ENCODE measurements at places on chromosomes 2 and 18.

- DNase-seq, result no peak
These were observed 59.1 kb downstream of the ARL4C start for GRCh38 chr2:234437642-234438304.

GRCh38 chr2:3778851-3779495 lies 75.6 kb downstream of the DCDC2C start:
- DNase-seq, result no peak

DNA sequence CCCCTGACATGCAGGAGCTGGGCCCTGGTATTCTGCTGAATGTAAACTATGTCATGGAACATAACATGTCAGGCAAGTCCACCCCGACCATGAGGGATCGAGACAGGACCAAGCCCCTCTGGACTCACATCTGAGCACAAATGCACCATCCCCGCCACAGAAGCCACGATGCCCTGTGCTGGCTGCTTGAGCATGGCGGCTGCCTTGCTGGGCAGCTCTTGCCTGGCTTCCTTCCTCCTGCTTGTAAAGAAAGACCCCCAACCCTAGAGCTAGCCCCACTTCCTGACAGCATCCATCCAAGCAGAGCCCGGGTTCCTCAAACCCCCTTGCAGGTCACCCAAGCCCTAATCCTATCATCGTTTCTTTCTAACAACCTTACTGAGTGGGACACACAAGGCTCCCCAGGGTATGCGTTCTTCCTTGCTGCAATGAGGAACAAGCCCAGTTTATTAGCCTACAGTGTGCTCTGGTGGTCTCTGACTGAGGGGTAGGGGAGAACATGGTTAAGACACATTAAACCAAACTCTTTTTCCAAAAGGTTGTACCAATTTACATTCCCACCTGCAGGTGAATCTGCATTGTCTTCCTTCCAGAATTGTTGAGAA lies 26.6 kb downstream of the PTPN18 start:
- DNase-seq, result peak; percentile 44

DNA sequence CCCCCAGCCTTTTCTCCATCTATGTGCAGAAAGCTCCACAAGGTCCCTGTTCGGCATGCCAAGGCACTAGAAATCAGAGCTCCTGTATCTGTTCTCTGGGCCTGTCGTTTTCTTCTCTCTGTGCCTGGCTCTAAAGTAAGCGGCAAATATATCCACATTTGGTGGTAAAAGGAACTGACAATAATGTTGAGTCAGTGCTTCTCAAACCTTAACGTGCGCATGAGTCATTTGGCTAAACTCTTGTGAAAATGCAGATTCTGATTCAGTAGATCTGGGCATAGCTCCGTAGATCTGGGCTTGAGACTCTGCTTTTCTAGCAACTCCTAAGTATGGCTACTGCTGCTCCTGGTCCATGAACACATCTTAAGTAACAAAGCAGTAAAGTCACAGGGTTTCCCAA lies 16.5 kb upstream of the ACSL3 start:
- no peak for DNase-seq

DNA sequence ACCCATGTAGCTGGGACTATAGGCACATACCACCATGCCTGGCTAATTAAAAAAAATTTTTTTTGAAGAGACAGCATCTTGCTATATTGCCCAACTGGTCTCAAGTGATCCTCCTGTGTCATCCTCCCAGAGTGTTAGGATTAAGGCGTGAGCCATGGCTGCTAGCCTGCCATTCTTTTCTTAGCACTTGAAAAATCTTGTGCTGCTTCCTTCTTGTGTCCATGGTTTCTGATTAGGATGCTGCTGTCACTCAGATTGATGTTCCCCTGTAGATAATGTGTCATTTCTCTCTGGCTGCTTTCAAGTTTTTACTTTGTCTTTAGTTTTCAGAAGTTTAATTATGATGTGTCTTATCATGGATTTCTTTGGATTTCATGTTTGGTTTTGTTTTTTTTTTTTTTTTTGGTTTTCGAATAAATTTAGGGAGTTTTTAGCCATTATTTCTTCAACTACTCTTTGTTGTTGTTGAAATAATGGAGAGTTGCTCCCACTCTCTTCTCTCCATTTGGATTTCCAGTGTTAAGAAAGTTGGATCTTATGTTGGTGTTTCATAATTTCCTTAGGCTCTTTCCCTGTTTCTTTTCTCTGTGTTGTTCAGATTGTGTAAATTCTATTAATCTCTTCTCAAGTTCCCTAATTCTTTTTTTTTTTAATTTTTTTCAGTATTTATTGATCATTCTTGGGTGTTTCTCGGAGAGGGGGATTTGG lies 2.5 kb downstream of the ATP9B start:
- DNase-seq, result no peak

DNA sequence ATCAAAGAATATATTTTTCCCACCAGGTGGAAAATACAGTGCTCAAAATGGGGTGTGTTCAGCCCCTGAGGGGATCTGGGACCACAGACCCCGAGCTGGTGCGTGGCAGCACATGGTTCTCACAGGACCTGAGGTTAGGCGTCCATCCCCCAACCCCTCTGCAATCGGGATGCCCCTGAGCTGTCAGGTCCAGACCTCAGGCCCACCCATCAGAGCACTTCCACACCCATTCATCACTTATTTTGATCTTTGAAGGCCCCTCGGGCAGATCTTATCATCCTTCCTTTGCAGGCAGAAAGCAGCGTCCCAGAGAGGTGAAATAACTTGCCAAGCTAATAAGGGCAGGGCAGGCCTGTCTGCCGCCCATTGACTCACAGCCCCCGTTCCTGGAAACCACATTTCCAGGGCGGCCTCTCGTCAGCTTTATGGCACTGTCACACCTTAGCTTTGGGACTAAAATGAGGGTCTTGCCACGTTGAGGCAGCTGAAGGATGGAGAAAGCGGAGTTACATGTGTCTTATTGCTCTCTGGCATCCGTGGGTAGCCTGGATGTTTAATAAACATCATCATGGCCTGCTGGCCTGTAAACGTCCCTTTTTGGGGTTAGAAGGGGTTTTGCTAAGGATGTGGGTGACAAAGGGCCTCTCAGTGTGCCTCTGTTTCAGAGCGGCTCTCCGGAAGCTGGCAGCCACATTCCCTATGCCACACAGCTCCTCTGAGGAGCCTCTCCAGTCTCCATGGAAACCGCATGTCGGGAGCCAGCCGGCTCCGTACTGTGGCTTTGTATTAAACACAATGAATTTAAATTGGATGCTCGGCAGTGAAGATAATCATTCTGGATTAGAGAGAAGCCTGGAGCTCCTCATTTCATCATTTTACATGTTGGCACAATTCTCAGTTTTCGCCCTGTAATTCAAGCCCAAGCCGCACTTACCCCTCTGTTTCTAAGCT lies 58.3 kb upstream of the MAPRE3 start:
- DNase-seq, result no peak

DNA sequence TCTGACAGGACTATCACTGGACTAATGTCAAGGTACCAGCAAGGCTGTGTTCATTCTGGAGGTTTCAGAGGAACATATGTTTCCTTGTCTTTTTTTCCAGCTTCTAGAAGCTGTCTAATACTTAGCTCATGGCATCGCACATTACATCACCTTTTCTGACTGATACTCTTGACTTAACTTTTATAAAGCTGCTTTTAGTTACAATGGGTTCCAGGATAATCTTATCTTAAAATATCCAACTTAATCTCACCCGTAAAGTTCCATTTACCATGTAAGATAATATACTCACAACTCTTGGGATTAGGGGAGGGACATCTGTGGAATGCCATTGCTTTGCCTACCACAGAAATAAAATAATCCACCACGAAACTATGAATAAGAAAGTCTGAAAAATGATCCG lies 394.2 kb downstream of the CDH19 start:
- no peak for DNase-seq

- DNase-seq, result no peak
These were observed 43.4 kb downstream of the STK39 start for GRCh38 chr2:168203762-168204693.

DNA sequence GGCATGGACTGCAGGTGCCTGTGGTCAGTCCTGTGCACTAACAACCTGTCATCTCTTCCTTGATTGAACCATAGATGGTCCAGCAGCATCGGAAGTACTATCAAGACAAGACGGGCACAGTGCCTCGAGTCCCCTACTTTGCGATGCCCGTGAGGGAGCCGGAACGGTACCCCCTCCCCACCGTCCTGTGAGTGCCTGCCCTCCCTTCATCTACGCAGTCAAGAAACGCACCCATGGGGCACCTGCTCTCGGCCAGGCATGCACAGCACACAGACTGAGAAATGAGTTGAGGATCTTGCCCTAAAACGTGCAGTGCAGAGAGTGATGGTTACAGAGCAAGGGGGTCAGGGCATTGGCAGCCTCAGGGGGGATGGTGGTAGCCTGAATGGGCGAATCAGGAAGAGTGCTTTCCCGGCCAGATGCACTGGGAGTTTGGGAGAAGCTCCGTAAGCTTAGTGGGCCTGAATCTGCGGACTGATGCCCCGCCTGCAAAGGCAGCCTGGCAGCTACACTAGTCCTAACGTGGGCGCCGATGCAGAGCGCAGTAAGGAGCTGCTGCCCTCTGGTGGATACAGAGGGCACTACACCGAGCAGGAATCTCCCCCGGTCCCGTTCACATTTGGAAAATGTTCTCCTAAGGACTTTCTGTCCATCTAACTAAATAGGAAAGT lies 63.6 kb downstream of the CIB4 start:
- peak; percentile 89 for DNase-seq

DNA sequence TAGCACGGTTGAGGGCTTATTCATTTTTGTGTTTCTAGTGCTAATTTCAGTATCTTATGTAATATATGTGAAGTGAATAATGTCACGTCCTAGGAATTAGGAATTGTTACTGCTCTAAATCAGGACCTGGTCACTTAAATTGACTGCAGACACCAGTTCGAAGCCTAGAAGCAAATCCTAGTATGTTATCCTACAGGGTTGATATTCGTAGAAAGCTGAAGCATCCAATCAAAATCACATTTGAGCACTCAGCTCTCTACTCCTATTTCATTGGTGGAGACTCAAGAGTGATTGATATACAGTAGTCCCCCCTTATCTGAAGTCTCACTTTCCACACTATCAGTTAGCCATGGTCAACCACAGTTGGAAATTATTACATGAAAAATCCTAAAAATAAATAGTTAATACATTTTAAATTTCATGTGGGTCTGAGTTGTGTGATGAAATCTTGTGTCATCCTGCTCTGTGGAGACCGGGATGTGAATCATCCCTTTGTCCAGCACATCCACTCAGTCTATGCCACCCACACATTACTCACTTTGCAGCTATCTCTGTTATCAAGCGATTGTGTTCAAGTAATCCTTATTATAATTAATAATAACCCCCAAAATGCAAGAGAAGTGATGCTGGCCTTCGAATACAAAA lies 35.2 kb upstream of the SCN9A start:
- no peak for DNase-seq

DNA sequence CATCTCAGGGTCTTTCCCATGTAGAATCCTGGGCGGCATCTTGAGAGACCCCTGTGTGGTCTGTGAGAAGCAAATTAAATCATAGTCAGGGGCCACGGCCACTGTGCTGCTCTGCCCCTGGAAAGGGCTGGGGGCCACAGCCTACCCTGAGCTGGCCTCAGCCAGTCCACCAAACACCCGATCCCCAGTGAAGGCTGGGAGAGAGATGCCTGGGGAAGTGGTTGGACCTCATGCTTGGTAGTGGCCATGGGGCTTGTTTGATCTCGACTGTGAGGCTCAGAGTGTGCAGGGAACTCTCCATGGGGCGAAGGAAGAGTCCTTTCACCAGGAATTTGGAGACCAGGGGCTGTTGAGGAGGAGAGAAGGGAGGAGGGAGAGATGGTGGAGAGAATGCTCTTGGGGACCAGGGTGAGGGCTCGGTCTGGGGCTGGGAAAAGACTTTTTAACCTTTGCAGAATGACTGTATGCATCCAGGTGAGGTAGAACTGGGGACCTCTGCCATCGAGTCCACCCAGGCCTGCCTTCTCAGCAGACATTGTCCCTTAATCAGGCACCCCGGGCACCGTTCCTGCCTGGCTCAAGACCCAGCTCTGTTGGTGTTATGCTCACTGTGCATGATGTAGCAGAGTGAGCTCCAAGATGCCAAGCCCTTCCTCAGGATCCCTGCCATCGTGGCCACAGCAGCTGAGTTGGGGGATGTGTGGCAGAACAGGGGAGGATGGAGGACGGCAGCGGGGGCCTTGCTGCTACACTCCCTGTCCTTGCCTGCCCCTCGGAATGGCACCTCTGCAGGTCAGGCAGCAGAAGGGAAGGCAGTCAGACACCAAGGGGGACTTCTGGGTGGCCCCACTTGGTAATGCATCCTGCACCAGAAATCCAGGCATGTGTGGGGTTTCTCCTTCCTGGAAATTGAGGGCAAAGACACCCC lies 249.9 kb downstream of the DYSF start:
- no peak for DNase-seq

DNA sequence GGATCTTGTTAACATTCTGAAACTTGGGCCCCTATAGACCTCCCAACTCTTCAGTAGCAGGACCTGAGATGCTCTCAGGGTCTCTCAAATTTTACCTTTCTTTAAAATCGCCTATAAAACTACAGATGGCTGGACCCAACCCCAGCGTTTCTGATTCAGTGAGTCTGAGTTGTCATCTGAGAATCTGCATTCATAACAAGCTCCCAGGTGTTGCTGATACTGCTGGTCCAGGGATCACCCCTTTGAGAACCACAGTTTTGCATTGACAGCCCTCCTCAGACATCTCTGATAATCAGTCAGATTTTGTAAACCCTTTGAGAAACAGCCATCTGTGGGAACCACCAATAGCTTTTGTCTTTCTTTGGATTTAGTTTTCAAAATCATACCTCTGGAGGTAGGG lies 315.8 kb downstream of the CYRIA start:
- no peak for DNase-seq

GRCh38 chr2:86414996-86415395 lies 26.2 kb upstream of the KDM3A start:
- no peak for DNase-seq

- no peak for DNase-seq
These were observed 54.5 kb downstream of the MBP start for GRCh38 chr18:77077941-77078689.

DNA sequence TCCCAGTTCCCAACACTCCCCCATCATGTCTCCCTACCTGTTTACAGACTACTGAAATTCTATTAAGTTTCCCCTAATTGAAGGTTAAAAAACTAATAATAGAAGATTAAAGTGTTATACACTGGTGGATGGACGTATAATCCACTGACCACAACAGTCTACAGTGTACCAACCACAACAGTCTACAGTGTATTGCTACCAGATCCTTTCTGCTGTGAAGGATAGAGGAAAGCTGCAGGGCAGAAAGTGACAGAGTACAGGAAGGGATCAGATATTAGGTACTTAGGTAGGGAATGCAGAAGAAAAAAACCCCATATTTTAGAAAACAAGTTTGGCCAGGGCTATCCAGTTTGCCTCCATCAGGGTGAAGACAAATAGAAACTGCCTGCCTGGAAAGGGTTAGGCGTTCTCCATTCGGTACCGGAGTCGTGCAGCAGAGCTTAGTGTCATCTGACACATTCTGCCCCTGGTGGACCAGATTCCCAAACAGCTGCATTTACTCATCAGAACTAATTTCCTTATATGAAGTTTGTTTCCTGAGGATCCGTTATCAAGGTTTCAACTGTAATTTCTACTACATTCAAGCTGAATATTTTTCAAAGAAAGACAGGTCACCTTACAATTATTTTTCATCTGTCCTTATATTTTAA lies 49.9 kb downstream of the KLF7 start:
- no peak for DNase-seq
